Foreskin fibroblast (primary cell): ENCODE measurements at places on chromosomes 5 and 9.

DNA sequence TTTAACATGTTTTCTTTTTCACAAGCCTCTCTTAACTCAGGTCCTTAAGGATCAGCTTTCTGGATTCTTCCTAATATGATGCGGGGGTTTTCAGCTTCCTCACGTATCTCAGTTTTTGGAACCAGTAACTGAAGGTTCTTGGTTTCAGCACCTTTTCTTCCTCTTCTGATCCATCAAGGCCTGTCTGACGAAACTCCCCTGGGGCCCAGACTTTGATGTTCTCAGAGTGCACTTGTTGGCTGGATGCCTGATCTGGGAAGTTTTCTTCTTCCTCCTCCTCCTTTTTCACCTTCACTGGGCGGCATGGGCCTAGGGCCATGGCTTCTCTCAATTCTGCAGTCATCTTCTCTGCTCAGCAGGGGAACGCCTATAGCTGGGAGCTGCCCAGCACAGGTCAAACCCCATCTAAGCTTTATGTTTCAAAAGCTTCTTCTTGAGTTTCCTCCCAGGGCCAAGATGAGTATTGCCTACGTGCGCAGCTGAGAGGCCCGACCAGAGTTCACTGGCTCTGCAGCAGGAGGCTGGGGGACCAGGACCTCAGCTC, 44.8 kb downstream of the GHR start:
- DNase-seq: no peak

GRCh38 chr9:24436761-24437160, 108.9 kb downstream of the IZUMO3 start:
- DNase-seq: no peak

- DNase-seq: no peak
Measured at GRCh38 chr5:173901705-173902104, 13.6 kb downstream of the CPEB4 start.

DNA sequence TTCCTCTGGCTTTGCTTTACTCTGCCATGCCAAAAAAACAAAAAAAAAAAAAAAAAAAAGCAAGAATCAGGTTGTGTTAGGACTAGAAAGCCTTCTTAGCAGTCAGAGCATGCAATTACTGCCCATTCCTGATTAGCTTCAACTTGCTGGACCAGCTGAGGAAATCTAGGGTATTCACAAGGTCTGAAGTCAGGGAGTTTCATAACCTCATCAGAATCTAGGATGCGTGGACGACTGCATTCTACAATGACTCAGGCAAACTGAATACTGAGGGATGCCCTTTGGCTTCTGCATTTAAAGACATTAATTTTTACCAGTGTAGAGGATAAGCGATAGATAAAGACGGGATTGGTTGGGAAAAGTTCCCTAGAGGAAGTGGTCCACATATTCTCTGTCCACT, 39.2 kb upstream of the SHOC1 start:
- peak; percentile 58 for DNase-seq

- peak; percentile 92 for DNase-seq
Measured at GRCh38 chr5:39599721-39600431, 175.1 kb upstream of the DAB2 start.

GRCh38 chr5:58451732-58452565, 7.9 kb downstream of the PLK2 start:
- no peak for DNase-seq

- DNase-seq: peak; percentile 32
Measured at GRCh38 chr9:12878351-12878978, 103.6 kb downstream of the LURAP1L start.

DNA sequence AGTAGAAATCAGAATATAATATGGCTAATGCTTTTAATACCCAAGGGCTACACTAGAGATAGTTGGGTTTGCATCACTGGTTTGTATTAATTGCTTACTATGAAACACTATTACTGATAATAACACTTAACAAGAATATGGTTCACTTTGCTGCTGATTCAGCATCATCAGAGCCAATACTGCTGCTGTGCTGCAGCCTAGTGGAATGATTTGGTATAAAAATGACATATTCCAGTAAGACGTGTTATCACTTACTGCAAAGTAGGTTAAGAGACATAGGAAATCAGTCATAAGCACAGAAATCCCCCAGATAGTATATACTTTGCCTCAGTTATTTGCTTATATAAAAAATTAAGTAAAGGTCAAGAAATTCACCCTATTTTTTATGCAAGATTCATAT, 2.8 kb downstream of the CDH10 start:
- peak; percentile 2 for DNase-seq

GRCh38 chr5:143514616-143515335, 111.3 kb upstream of the NR3C1 start:
- DNase-seq: peak; percentile 75

DNA sequence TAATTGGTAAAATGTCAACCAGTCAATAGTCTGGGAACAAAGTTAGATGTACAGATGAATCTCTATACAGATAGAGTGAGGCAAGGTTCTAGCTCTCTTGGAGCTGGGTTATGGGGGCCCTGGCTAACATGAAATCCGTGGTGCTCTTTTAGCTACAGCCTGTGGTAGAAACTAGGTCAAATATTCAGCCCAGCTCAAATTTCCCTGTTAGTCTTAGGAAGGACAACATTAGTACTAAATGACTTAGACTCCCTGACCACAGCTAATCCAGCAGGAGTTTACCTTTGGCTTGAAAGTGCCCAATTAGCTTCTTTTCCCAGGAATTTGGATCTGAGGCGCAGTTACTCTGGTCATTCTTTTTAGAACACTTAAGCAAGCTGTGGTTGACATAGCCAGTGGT, 170.5 kb downstream of the DMRTA1 start:
- no peak for DNase-seq

- DNase-seq: no peak
Measured at GRCh38 chr9:72598639-72599038, 77.2 kb downstream of the TMC1 start.

DNA sequence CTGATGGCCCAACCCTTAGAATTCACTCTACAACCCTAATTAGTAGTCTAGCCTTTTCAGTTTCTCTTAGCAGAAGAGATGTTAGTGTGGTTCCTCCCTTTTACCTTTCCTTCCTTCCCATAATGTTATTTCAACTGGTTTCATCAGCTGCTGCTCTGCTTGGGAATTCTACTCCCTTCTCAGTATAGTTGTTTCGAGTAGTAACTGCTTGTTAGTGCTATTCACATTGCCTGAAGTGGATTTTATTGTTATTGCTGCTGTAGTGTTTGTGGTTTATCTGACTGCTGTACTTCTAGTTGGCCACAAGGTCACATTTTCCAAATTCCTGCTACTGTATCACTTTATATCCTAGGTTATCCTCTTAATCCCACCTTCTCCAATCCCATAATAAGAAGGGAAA, 29.7 kb downstream of the SMIM15 start:
- DNase-seq: peak; percentile 13

DNA sequence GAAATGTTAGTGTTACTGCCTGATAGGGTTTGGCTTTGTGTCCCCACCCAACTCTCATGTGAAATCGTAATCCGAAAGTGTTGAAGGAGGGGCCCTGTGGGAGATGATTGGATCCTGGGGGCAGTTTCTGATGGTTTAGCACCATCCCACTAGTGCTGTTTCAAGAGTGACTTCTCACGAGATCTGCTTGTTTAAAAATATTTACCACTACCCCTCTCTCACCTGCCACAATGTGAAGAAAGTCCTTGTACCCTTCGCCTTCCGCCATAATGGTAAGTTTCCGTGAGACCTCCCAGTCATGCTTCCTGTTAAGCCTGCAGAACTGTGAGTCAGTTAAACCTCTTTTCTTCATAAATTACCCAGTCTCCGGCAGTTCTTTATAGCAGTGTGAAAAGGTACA, 2.6 kb upstream of the RFX3 start:
- no peak for DNase-seq

GRCh38 chr5:16245249-16245648, 65.7 kb upstream of the MARCHF11 start:
- no peak for DNase-seq
